Kidney glomerular epithelial cell (primary cell): ENCODE measurements at places on chromosomes 16 and 17.

DNA sequence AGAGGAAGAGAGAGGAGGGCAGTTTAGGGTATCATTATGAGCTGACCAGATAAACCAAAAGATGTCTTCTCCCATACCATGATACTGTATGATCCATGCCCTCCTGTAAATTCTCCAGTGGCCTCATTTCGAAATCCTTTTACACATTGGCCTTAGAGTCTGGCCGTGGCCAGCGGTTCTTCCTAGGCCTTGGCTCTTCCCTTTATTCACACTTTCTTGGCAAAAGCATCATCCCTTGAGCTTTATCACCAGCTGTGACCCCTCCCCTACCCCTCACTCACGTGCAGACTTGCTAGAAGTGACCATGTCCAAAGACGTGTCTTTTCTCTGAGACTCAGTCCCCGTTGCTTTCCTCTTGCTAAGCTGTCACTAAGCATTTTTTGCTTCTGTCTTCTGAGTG lies 22.8 kb downstream of the KATNIP start:
- no peak for DNase-seq

DNA sequence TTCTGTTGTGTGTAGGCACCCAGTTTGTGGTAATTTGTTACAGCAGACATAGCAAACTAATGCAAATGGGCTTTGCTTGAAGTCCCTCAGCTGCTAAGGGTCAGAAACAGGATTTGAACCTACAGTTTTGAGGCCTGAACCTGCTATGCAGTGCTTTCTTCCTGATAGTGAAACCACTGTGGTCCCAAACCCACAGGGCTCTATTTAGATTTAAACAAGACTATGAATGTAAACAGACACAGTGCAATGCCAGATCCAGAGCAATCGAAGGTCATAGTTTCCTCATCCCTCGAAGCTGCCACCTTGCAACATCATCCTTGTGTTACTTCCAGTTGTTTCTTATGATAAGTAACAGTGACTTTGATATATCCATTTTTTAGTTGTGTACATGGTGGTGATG lies 630.2 kb downstream of the WWOX start:
- no peak for DNase-seq

DNA sequence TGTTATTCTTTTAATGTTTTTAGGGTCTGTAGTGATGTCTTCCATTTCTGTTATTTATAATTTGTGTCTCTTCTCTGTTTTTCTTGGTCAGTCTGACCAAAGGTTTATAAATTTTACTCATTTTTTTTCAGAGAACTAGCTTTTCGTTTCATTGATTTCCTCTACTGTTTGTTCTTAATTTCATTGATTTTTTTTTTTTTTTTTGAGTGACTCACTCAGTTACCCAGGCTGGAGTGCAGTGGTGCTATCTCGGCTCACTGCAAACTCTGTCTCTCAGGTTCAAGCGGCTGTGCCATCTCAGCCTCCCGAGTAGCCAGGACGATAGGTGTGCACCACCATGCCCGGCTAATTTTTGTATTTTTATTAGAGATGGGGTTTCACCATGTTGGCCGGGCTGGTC lies 12.6 kb upstream of the UBTF start:
- DNase-seq: no peak

GRCh38 chr17:68670967-68671693 lies 70.0 kb upstream of the FAM20A start:
- DNase-seq: no peak

- no peak for DNase-seq
Observed at GRCh38 chr16:50887500-50888298, 145.8 kb downstream of the CYLD start.

- DNase-seq: no peak
Observed at GRCh38 chr16:78502812-78503350, 403.4 kb downstream of the WWOX start.

GRCh38 chr17:68290955-68291835 lies at the start of the genes ARSG and SLC16A6:
Gene ARSG, plus strand, starts transcription at chr17:68291495. Its CDS starts 15,999 bp downstream, at chr17:68307494.
Gene SLC16A6, minus strand, starts transcription at chr17:68291127. Its CDS starts 12,807 bp downstream, at chr17:68278320.
- peak; percentile 39 for DNase-seq

DNA sequence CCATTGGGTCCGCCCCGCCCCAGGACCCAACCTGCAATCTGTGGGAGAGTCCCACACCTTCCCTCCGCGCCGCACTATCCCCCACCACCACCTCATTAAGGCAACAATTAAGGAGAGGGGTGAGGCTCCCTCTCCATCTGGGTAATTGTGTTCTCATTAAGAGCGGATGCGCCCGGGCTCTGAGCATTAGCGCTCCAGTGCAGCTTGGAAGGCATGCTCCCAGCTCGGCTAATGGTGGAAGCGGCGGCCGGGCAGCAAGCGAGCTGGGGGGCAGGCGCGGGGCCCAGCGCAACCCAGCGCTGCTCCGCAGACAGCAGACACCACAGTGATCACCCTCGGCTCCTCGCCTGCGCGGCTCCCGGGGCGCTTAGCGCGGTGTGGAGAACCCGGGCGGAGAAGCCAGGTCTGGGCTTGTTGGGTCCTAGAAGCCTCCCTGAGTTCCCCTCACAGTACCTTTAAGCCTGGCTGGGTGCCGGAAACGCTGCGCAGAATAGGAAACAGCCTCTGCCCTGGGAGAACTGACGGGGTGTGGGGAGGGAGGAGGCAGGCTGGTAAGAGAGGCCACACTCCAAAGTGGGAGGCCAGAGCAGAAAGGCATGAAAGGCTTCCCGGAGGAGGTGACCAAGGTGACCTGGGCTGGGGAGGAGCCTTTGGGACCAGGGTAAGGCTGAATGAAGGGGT lies 6.4 kb downstream of the CBLN1 start:
- DNase-seq: no peak

- DNase-seq: no peak
Observed at GRCh38 chr17:4032738-4033137, 68.5 kb upstream of the ATP2A3 start.

- DNase-seq: no peak
Observed at GRCh38 chr17:28405632-28406472, at the start of gene SLC46A1. Gene SLC46A1, minus strand, starts transcription at chr17:28406212. Its CDS starts 98 bp downstream, at chr17:28406114.

DNA sequence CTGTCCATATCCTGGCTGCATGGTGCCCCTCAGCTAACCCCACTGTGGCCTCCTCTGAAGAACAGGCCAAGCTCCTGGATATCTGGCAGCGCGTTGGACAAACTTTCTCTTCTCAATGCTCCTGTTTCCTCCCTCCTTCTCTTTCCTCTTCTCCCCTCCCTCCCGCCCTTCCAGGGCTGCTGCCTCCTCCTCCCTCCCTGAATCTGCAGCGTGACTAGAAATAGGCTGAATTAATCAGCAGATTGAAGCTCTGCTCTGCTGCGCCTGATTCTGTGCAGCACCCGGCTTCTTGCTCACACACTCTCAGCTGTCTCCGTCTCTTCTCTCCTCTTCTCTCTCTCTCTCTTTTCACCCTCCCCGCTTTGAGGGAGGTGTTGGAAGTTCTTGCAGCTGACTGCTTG lies 19.8 kb downstream of the TMEM94 start:
- DNase-seq: peak; percentile 53

DNA sequence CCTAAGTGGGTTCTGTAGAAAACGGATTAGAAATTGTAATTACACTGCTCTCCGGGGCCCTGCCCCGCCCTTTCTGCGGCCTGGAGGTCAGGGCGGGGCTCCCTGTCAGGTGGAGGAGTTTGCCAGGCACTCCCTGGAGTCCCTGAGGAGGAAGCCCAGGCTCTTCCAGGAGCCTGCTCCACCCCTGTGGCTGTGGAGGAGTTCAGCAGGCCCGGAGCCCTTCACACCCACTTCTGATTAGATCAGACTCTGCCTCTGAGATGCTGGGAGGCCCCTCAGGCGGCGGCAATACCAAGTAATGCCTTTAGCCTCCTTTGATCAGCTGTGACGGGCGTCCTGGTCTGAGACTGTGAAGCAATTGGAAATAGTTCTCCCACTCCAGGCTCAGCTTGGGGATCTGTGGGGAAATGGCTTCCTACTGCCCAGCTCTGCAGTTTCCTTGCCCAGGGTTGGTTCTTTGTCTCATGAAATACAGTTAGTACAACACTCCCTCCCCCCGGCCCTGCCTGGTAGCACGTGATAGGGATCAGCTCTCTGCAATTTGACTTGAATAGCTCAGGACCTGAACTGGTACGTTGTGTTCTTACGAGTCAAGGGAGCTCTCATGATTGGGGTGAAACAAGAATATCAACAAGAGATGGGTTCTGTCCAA lies 22.3 kb downstream of the BAIAP2 start:
- peak; percentile 23 for DNase-seq

DNA sequence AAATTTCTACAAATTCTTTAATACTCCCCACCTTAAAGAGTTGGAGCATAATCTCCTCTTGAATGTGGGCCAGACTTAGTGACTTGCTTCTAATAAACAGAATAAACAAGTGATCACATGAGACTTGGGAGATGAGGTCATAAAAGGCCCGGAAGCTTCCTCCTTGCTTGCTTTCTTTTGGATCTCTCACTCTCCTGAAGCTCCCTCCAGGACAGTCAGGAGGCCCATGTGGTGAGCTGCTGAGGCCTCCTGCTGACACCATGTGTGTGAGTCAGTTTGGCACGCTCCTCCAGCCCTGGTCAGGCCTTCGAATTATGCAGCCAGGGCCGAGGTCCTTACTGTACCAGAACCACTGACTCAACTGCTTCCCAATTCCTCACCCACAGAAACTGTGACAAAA lies 53.2 kb downstream of the NDEL1 start:
- DNase-seq: peak; percentile 61

DNA sequence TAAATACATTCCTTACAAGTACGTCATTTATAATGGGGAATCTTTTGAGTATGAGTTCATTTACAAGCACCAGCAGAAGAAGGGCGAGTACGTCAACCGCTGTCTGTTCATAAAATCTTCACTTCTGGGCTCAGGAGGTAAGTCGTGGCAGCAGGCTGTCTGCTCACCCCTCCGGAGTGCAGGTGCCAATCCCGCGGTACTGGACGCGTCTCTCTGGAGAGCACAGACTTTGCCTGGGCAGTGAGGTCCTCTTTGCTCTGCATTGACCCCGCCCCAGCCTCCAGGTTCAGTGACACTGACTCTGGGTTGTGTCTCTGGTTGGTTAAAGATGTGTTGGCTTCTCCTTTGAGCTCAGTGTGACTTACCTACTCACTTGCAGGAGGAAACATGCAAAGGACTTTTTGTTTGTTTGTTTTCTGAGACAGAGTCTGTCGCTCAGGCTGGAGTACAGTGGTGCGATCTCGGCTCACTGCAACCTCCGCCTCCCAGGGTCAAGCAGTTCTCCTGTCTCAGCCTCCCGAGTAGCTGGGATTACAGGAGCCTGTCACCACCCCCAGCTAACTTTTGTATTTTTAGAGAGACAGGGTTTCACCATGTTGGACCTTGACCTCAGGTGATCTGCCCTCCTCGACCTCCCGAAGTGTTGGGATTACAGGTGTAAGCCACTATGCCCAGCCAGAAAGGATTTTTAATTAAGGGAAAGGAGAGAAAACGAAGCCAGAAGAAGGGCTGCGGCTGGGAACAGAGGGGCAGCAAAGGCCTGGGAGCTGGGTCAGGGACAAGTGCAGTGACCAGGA lies 31.2 kb downstream of the RNF213 start:
- no peak for DNase-seq

DNA sequence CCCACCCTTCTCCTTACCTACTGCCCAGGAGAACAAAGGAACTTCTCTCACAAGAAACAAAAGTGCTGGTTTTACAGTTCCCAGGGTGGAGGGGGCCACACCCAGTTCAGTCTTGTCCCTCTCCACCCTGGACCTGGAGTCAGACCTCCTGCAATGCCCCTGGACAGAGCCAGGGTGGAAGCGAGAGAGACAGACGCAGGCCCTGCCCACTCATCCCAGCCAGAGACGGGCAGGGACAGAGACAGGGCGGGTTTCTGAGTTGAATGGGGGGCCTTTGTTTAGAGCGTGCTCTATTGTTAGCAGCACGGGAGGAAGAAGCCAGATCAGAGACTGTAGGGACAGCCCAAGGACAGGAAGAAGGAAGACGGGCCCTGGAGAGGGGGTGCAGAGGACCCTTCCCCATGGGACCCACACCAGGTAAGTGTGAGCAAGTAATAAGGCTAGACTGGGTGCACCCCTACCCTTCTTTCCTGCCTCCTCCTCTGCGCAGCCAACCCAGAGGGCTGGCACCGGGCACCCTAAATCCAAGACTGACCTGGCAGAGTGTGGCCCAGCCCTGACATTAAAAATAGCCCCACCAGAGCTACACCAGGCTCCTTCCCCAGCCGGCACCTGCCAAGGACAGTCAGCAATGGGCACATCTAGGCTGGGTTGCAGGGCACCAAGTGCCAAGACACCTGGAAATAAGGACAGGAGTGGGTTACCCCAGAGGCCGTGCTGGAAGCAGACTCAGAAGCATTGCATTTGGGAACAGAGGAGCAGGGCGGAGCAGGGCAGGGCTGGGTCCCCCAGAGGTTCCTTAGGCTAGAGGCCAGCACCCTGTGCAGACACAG lies 10.9 kb downstream of the JUP start:
- no peak for DNase-seq

DNA sequence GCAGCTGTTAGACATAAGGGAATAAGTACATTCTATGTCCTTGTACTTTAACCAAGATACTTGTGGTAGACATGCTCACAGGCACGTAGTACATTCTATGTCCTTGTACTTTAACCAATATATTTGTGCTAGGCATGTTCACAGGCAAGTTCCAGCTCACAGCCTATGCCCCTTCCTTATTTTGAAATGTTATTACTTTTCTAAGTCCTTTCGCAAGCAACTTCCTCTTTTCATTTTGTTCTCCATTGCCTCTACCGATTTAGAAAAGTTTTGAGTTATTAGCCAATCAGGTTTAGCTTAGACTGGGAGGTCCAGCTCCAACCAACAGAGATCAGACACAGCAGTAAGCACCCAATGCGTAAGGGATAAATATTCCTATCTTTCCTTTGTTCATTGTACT lies 60.1 kb upstream of the NUDT7 start:
- no peak for DNase-seq

DNA sequence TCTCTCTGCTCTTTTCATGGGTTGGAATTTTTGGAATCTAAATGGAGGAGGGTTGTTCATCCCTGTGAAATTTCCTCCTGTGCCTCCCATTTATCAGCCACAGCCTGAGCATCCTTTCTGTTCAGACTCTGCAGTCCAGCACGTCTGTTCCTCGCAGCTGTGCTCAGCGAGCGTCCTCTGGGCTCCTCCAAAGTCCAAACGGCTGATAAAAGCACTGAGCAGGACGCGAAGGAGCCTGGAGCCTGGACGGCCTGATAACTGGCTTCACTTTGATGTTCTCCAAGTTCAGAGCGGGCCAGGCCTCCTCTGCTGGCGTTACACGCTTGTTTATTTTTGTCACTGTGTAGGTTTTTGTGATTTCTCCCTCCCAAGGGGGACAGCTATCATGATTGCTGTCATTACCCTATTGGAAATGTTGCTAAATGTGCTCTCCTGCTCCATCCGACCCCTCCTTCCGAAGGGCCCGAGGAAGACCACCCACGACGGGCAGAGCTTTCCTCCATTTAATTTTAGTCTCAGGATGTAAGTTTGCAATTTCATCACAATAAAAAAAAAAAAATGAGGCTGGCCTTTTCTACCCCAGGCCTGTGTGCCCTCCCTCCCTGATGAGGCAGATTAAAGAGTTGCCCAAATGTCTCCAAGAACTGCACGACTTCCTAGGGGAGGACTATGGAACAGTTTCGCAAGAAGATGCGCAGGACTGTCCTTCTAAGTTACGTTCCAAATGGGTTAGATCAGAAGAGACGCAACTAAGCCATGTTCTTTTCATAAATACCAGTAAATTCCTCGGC lies 290.5 kb upstream of the FOXF1 start:
- no peak for DNase-seq

GRCh38 chr16:47197536-47198179 lies 53.9 kb upstream of the NETO2 start:
- DNase-seq: no peak
